ENCODE measurements at places on chromosomes 7 and 10.
A peak's percentile ranks its signal among the peaks of the same experiment; 100 is the strongest.

DNA sequence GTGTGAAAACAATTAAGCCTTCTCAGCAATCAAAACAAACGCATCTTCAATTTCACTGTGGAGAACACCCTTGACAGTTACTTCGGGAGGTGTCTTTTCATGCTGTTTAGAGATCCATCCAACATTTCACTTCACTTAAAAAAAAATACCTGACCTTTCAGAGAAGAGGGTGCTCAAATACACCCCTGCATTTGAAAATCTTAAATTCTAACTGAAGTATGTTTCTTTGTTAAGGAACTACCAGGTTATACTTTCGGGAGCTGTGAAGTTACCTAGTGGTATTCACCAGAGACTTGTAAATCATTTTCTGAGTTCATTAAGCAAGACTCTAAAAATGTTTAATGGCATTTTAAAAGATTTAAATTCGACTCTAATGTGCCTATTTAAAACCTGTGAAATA, 38.8 kb downstream of the CNPY1 start:
- peak; percentile 12 for DNase-seq

- DNase-seq = peak; percentile 87
These were observed 360.4 kb downstream of the PARD3 start for GRCh38 chr10:34454590-34455261.

DNA sequence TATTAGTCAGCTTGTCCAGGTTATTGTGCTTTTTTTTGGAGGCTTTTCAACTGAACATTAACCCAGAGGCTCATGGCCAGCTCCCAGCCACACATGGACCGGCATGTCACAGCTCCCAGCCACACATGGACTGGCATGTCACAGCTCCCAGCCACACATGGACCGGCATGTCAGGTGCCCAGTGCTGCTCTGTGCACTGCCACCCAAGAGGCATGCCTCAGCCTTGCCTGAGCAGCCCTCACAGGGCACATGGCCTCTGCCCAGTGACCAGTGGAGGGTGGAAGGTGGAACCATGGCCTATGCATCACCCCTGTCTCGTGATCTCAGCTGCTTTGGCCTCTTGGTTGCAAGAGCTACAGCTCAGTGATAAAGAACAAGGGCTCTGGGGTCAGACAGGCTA, 119.8 kb downstream of the OAT start:
- no peak for DNase-seq

- DNase-seq = no peak
These were observed 20.4 kb upstream of the HIPK2 start for GRCh38 chr7:139798221-139798620.

- no peak for DNase-seq
These were observed 19.9 kb downstream of the CASD1 start for GRCh38 chr7:94529516-94529915.

DNA sequence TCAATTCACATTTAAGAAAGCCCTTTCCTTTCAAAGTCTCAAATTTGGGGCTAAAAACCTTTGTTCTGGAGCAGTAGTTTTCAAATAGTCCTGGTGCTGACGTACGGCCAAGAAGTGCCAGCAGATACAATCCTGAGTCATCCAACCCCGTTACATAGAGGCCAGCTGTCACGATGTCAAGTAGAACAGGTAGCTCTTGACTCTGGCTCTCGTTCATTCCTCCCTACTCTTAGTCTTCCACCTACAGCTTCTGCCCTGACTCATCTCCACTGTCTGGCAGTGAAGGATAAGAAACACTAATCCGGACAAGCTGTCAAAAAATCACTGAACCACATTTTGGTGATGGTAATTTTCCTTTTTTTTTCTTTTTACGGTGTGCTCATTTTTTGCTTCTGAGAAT, 132.4 kb upstream of the PTN start:
- no peak for DNase-seq

GRCh38 chr7:158395780-158396278, 191.8 kb downstream of the PTPRN2 start:
- no peak for DNase-seq

- DNase-seq = no peak
These were observed 182.9 kb upstream of the SHH start for GRCh38 chr7:155995183-155995612.

DNA sequence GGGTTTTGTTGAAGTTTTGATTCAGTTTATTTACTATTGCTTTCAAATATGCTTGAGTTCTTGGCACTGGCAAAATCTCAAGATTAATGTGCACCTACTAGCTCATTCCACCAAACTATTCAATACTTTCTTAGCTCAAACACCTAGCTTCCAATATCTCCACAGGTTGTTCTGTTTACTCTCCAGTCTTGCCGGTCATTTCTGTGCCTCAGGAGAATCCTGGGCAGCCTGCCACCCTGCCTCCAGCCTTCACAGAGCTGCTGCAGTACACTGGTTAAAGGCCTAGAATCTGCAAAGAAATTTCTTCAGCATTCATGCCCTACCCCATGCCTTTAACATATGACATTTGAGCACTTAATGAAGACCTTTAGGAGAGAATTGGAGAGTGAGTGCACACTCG, 4.0 kb upstream of the TMEM106B start:
- DNase-seq = no peak

GRCh38 chr10:68816796-68817412, 10.4 kb upstream of the STOX1 start:
- no peak for DNase-seq

DNA sequence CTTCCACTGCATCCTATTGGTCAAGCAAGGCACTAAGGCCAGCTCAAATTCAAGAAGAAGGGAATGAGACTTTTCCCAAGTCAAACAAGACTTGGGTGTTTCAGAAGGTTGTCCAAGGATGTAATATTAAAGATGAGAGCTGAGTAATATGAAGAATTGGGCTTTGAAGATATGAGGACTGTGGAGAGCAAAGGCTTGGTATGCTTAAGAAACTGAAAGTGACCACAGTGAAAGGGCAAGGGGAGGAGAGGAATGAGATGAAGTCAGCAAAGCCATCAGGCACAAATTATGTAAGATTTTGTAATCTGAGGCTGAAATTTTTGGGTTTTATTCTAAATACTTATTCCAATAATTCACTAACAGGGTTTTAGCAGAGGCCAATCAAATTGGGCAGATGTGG, 38.6 kb upstream of the NPY start:
- no peak for DNase-seq

GRCh38 chr10:28644647-28645046, 32.7 kb upstream of the BAMBI start:
- DNase-seq = no peak

Data from lung (tissue), 17 donors.